Eye (tissue), 1 donor: ENCODE measurements at places on chromosomes 3 and 15.

DNA sequence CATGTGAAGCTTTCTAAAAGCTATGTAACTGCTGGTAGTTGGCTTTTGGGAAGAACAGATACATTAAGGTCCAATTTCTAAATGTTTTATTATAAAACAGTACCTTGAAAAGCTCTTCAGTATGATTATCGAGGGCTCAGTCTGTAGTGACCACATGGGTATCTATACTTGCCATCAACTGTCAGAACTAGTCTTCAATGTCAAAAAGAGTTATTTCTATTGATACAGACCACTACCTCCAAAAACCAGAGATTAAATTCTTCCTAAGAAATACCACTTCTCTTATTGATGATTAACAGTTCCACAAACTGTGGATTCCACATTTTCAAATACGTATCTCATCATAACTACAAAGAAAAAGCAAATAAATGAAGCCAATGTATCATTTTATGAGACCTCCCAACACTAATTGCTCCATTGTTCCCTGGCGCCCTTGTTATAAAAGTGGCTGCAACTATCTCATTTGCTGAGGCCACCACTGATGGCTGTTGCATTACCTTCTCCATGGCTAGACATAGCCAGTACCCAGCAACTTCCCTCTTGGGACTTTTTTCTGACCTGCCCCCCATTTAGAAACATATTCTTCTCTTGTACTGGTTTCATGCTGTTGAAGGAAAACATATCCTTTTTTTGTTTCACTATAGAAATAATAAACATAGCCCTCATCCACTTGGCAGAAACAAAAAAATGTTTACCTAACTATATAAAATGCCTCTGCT is 33.9 kb upstream of the MBNL1 start:
- no peak for DNase-seq

DNA sequence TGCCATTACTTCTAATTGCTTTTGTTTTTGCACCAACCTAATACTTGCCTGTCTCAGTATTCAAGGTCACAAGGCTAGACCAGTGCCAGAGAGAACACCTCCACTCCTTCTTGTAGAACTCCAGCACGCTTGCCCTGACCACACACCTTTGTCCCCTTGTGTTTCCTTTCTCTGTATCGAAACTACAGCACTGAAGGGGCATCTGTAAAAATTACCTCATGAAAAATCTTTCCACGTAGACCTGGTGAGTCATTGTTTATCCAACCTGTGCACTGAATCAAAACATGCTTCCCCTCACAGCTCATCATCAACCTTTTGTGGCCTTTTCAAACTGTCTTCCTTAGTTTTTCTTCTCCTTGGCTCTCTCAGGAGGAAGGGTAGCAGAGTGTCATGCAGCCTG is 259.5 kb downstream of the THRB start:
- no peak for DNase-seq

DNA sequence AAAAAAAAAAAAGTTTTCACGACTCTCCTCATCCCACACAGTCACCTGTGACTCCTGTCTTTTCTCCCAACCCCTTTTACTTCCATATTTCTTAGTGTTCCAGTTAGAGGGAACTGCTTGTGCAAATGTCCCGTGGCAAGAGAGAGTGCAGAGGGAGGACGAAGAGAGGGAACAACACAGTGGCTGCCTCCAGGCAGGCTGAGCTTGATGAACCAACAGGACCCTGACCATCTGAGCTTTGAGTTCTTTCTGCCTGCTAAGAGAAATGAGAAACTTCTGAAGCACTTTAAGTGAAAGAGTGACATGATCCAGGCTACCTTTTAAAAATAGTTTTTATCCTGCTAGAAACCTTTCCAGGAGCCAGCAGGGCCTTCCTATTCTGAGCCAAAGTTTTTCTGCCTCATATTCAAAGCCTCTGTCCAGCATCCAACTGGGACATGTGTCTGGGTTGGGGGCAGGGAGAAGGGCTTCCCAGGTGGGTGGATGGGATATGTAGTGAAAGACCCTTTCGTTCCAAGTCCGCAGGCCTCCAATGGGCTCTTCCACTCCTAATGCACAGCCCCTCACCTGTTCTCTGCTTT is 239.9 kb downstream of the OPA1 start:
- no peak for DNase-seq

GRCh38 chr15:77327168-77327567 is 92.7 kb downstream of the PEAK1 start:
- no peak for DNase-seq

DNA sequence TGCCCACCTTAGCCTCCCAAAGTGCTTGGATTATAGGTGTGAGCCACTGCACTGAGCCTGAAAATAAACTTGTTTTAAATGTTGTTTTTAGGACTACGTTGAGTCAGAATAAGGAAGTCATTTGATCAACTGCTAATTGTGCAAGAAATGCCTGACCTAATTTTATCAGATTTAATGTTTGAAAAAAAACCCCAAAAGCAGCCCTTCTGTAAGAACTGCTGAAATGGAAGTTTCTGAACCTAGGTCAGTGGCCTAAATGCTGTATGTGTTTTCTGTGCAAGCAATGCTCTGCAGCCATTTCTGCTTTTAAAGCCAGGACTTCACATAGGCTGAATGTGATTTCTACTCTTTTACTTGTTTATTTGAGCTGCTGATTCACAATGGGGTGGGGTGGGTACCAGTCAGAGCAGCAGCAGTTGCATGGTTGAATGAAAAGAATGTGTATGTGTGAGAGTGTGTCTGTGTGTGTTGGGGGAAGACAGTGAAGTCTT is 6.6 kb downstream of the GPX1 start:
- DNase-seq: no peak

DNA sequence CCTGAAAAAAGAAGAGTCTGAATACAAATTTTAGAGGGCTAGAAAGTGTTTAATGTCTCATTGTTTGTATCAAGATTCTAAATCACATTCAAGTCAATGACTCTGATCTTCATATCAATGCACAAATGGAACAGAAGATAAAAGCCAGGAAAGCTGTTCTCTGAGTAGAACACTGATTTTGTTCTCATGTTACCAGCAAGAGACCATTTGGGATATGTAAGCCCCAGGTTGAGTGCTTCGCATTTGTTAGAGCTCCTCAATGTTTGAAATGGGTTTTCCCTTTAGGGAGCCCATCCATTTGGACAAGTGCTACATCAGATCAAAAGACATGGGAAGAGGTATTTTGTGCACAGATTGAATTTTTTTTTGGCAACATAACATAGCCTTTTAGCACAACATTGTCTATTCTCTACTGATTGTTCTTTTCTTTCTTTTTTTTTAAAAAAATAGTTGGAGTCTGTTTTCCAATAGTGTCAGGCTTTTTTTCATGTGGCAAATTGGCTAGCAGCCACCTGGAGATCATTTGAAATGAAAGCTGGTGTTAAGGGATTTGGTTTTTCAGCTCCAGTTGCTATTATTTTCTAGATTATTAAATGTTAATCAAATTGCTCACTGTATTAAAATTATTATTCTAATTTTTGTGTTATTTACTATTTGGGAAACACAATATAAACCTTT is 74.5 kb upstream of the ZPLD1 start:
- DNase-seq: no peak

- DNase-seq: no peak
Measured at GRCh38 chr3:108818404-108818803, 4.2 kb upstream of the TRAT1 start.

GRCh38 chr15:27797765-27798164 is 301.4 kb downstream of the OCA2 start:
- no peak for DNase-seq

DNA sequence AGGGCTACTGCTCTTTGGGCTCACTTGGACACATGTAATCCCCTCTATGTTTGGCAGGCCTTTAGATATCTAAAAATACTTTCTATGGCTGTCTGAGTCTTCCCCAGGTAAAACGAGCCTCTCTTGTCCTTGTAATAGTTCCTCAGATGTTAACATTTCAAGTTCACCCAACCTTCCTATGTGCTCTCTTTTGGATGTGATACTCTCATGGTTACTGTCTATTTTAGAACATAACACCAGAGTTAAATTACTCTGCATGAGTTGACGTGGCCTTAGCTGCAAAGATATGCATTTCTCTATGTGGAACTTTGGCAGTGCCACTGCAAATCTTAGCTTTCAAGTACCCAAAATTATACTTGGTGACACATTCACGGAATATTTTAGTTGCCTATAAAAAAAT is 31.9 kb upstream of the CSPG5 start:
- DNase-seq: no peak

DNA sequence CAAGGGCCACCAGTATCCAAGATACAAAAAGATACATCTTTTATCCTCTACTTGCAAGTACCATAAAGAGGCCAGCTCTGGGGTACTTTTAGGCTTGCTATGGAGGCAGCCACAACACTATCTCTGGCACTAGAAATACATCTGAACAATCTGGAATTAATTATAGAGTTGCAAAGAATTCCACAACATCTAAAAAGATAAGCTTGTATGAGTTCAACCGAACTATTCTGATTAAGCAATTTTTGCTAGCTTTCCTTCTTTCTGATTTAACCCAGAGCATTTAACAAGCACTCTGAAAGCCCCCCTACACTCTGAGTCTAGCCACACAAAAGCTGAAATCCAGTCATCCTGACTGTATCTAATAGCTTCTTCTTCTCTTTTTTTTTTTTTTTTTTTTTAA is 95.4 kb downstream of the FRMD5 start:
- peak; percentile 37 for DNase-seq

GRCh38 chr3:61369678-61370077 is 118.4 kb upstream of the FHIT start:
- peak; percentile 69 for DNase-seq
